Neural crest cell (in vitro differentiated cells): ENCODE measurements at places on chromosomes 12 and 14.

DNA sequence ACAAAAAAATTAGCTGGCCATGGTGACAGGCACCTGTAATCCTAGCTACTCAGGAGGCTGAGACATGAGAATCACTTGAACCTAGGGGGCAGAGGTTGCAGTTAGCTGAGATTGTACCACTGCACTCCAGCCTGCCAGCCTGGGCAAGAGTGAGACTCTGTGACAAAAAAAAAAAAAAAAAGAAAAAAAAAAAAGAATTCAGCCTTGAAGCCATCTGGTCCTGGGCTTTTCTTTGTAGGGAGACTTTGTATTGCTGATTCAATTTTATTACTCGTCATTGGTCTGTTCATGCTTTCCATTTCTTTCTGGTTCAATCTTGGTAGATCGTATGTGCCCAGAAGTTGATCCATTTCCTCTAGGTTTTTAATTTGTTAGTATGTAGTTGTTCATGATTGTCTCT lies 243.1 kb downstream of the RAD51B start:
- no peaks in the 10 kb centered on the region for H3K4me1 ChIP-seq
- peaks cover 13% of the 10 kb centered on the region for H3K36me3 ChIP-seq
- H3K27me3 ChIP-seq, result no peaks in the 10 kb centered on the region
- H3K27ac ChIP-seq, result no peak overlapping the region
- DNase-seq, result no peak
- no peak overlapping the region for H3K4me3 ChIP-seq

DNA sequence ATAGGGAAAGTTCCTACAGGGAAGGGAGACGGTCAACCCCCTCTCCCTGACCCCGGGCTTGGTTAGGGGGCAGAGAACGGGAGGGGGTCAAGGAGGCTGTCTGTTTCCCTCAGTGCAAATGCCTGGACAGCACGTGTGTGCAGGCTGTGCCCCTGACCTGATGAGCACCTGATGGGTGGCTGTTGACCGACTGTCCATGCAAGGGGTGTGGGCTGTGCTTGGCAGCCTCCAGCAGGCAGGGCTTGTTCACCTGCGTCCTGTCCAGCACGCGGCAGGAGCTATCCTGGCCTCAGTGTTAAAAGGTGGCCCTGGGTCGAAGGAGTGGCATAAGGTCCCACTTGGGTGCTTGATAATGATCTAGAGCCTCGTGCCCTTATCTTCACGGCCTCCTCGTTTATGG lies 221.0 kb downstream of the CACNA1C start:
- H3K4me3 ChIP-seq, result no peak overlapping the region
- H3K27ac ChIP-seq, result no peak overlapping the region
- H3K27me3 ChIP-seq, result no peaks in the 10 kb centered on the region
- no peaks in the 10 kb centered on the region for H3K4me1 ChIP-seq
- H3K36me3 ChIP-seq, result no peaks in the 10 kb centered on the region
- DNase-seq, result no peak

DNA sequence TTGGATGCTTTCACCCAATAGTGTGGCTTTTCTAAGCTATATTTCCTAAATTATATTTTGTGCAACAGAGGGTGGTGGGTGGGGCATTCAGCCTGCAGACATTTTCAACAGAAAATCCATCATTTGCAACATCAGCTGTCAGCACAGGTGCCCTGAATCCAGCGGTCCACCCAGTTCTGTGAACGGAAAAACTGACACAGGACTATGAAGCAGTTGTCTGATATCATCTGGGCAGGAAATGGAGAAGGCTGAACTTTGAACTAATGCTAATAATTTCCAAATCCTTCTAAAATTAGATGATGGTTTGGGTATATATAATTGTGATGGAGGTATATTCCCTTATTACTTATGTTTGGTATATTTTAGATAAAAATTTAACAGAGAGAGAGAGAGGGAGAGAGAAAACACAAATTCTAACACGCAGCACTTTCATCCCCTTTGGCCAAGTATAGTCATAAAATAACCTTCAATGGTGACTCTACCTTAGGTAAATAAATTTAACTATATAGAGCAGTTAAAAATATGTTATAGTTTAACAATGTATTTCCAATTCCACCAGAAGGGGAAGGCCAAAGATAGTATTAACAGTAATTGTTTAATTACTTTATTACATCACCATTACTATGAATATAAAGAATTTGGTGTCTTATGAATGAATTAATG lies 58.3 kb upstream of the PTPRB start:
- H3K27ac ChIP-seq, result no peak overlapping the region
- no peak for DNase-seq
- peaks cover 9% of the 10 kb centered on the region for H3K4me1 ChIP-seq
- H3K4me3 ChIP-seq, result no peak overlapping the region

GRCh38 chr14:88417594-88417993 lies 32.1 kb downstream of the SPATA7 start:
- peaks cover 61% of the 10 kb centered on the region for H3K36me3 ChIP-seq
- H3K27ac ChIP-seq, result no peak overlapping the region
- no peak overlapping the region for H3K4me3 ChIP-seq
- no peaks in the 10 kb centered on the region for H3K27me3 ChIP-seq

DNA sequence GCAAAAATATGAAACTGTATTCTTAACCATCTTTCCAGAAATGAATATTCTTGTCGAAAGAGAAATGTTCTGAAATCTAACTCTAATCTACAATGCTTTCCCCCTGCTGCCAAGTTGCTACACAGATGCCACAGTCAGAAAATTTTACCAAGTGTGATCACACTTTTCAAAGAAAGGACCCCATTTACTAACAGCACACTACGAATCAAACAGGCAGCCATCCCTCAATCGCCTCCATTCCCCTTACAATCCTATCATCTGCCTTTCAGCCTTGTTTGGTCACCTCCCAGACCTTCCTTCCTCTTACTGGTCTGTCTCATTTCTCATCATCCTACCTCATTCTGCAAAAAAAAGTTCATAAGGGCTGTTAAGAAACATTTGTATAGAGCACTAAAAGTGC lies 190.1 kb downstream of the MED13L start:
- no peak overlapping the region for H3K27ac ChIP-seq
- peaks cover 3% of the 10 kb centered on the region for H3K36me3 ChIP-seq
- no peak for DNase-seq
- H3K27me3 ChIP-seq, result no peaks in the 10 kb centered on the region
- peak overlapping the region; percentile 1 for H3K4me3 ChIP-seq

DNA sequence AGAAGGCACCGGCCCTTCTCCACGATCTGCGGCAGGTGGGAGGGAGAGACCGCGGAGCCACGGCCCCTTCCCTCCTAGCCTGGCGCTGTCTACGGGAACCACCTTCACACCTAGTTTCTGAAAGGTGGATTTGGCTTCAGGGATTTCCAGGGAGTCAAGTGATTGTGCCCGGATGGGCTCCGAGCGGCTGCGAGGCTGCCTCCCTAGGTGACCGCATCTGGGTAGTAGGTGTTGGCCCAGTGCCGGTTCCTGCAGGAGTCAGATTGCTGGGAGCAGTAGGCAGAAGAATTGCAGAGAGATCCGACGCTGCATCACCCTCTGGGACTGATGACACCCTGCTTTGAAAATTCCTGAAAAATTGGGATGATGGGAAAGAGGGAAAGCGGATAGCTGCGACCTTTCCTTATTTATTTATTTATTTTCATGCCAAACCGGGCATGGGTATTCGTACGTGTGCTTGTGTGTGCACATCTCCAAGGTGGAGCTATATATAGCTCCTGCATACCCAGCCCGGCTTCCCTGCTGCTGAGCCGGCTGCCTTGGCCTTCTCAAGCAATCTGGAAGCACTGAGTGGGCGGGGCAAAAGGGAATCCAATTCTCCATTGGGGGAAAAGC lies 1.1 kb downstream of the CNTN1 start:
- H3K27ac ChIP-seq, result no peak overlapping the region
- DNase-seq, result peak; percentile 29

DNA sequence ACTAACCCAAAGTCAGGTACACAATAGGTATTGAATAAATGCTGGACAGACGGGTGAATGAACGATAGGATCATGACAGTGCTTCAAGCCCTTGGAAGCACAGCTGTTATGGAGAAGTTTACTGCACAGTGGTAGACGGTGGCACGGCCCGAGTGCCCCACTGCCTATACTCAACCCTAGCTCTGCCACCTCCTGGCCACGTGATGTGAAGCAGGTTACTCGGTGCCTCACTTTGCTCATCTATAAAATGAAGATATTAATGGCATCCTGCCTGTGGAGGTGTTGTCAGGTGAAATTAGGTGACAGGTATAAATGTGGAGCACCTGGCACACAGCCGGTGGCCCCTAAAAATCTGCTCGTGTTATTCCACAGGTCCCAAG lies 5.8 kb downstream of the ASB2 start:
- H3K36me3 ChIP-seq, result no peaks in the 10 kb centered on the region
- no peaks in the 10 kb centered on the region for H3K27me3 ChIP-seq
- H3K4me1 ChIP-seq, result peaks cover 11% of the 10 kb centered on the region
- no peak for DNase-seq
- H3K4me3 ChIP-seq, result no peak overlapping the region

- peak; percentile 9 for DNase-seq
- peaks cover 5% of the 10 kb centered on the region for H3K4me1 ChIP-seq
- H3K27me3 ChIP-seq, result no peaks in the 10 kb centered on the region
- H3K27ac ChIP-seq, result no peak overlapping the region
- H3K4me3 ChIP-seq, result no peak overlapping the region
Observed at GRCh38 chr12:19198272-19198671, 68.7 kb downstream of the PLEKHA5 start.

GRCh38 chr12:6613776-6614512 lies 6.8 kb upstream of the CHD4 start:
- peak; percentile 85 for DNase-seq
- peak overlapping the region; percentile 97 for H3K27ac ChIP-seq
- no peaks in the 10 kb centered on the region for H3K36me3 ChIP-seq

- peak overlapping the region; percentile 74 for H3K4me3 ChIP-seq
- H3K36me3 ChIP-seq, result peaks cover 20% of the 10 kb centered on the region
- DNase-seq, result no peak
- peaks cover 35% of the 10 kb centered on the region for H3K4me1 ChIP-seq
- no peaks in the 10 kb centered on the region for H3K27me3 ChIP-seq
Observed at GRCh38 chr12:8951744-8952143, 2.3 kb upstream of the M6PR start.

- H3K27ac ChIP-seq, result no peak overlapping the region
- DNase-seq, result no peak
- no peak overlapping the region for H3K4me3 ChIP-seq
- peaks cover 20% of the 10 kb centered on the region for H3K4me1 ChIP-seq
- H3K36me3 ChIP-seq, result no peaks in the 10 kb centered on the region
- H3K27me3 ChIP-seq, result no peaks in the 10 kb centered on the region
Observed at GRCh38 chr12:47272412-47273190, 192.8 kb upstream of the AMIGO2 start.

DNA sequence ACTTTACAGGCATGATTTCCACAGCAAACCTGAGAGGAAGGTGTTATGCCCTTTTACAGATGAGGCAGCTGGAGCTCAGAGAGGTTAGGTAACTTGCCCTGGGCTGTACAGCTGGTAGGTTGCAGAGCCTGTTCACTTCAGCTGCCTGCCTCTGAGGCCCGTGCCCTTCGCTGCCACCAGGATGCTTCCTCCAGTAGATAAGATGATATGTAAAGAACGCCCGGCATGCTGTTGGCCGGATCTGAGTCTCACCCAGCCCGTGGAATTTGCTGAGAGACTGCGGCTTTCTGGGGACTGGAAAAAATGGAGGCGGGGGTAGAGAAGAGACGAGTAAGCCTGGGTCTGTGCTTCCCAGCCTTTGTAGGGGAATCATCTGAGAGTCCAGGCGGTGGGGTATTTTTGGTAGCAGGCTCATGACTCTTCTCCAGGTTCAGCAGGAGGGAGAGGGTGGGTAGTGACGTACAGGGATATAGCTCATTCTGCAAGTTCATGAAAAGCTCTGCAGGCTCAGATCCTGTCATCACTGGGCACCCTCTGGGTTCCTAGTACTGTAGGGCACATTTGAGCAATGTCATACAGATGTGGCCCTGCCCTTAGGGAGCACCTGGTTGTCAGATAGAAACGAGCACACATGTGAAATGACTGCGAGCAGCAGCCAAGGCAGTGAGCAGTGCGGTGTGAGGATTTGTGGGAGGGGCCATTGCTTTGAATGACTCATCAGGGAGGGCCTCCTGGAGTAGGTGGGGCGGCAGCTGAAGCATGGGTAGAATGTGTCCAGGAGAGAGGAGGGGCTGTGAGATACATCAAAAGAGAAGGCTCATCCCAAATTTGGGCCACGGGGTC lies 159.4 kb downstream of the TSPAN9 start:
- H3K36me3 ChIP-seq, result no peaks in the 10 kb centered on the region
- no peak for DNase-seq
- no peaks in the 10 kb centered on the region for H3K27me3 ChIP-seq
- H3K4me1 ChIP-seq, result peaks cover 25% of the 10 kb centered on the region
- H3K27ac ChIP-seq, result peak overlapping the region; percentile 32

GRCh38 chr14:104939666-104940410 lies 15.2 kb downstream of the PLD4 start:
- no peaks in the 10 kb centered on the region for H3K4me1 ChIP-seq
- H3K36me3 ChIP-seq, result no peaks in the 10 kb centered on the region
- no peak overlapping the region for H3K27ac ChIP-seq
- peaks cover 52% of the 10 kb centered on the region for H3K27me3 ChIP-seq

DNA sequence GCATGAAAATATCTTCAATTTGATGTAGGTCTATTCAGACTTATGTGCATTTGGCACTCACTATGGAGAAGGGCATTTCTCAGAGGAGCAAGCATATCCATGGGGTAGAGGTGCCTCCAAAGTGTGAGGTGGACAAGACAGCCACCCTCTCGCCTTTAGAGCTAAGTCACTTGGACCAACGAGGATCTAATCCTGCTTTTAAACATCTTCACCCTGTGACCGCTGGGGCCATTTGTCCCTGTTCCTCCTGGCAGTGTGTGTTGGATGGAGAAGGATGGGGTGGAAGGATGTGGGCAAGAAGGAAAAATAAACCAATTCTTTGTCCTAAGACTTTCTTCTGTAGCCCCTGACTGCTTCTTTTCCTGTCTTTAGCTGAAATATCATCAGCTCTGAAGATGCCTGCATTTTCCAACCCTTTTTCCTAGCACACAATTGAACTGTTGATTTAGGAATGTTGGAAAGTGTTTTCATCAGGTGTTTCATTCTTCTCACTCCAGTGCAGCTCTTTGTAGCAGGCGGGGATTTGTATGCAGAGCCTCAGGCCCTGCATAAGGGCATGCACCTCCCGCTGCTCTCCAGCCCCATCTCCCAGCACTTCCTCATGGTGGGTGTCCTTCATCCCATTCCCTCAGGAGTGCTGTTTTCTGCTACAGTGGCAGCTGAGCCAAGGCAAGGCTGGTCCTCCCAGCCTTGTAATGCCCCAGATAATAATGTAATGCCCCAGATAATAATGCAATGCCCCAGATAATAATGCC lies 5.3 kb downstream of the FGF6 start:
- H3K27ac ChIP-seq, result no peak overlapping the region
- no peaks in the 10 kb centered on the region for H3K27me3 ChIP-seq
- no peak for DNase-seq
- H3K4me1 ChIP-seq, result peaks cover 20% of the 10 kb centered on the region

DNA sequence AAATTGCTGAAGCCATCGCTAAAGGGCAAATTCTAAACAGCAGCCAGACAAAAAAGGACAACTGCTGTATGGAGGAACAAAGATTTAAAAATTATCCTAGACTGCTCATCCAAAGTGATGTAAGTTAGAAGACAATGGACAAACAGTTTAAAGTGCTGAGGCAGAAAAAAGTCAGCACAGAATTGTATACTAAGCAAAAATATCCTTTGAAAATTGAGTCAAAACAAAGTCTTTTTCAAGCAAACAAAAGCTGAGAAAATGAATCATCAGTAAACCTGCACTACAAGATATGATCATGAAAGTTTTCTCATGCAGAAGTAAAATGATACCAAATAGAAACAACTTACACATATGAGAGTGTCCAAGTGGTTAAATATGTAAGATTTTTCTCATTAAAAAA lies 43.6 kb downstream of the EML5 start:
- H3K36me3 ChIP-seq, result no peaks in the 10 kb centered on the region
- H3K4me3 ChIP-seq, result no peak overlapping the region
- no peak for DNase-seq
- no peaks in the 10 kb centered on the region for H3K4me1 ChIP-seq
